ENCODE measurements at places on chromosomes 13 and 19.

DNA sequence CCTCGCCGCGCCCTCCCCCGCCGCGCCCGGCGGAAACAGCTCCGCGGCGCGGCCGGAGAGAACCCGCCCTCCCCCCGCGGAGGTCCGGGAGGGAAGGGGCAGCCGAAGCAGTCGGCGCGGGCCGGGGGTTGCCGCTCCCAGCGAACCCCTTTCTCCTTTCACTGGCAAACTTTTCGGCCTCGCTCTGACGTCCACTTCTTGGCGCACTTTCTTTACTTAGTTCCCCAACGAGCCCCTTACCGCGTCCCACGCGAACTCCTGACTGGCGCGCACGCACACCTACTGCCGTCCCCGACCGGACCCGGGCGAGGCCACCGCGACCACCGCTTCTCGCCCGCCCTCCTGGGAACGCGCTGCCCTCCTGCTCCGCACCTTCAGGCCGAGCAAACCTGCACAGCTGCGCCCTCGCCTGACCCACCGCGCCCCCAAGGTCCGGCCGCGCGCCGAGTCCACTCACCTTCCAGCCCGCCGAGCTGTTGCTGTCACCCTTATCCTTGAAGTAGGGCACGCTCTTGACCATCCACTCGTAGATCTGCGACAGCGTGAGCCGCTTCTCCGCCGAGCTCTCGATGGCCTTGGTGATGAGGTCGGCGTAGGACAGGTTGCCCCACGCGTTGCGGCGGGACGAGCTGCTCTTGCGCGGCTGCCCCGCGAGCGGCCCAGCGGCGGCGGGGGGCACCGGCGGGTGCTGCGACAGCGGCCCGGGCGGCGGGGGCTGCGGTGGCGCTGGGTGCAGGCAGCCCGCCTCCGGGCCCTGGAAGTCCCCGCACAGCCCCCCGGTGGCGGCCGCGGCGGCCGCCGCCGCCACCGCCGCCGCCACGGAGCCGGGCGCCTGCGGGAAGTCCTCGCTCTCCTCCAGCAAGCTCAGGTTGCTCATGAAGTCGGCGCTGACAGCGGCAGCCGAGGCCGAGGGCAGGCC is 1.1 kb downstream of the FOXO1 start:
- peak; percentile 61 for DNase-seq

- DNase-seq: peak; percentile 63
Measured at GRCh38 chr13:75481176-75482069, 546 bp downstream of the TBC1D4 start.

- no peak for DNase-seq
Measured at GRCh38 chr19:36527873-36528193, 238 bp downstream of the ZNF260 start.

DNA sequence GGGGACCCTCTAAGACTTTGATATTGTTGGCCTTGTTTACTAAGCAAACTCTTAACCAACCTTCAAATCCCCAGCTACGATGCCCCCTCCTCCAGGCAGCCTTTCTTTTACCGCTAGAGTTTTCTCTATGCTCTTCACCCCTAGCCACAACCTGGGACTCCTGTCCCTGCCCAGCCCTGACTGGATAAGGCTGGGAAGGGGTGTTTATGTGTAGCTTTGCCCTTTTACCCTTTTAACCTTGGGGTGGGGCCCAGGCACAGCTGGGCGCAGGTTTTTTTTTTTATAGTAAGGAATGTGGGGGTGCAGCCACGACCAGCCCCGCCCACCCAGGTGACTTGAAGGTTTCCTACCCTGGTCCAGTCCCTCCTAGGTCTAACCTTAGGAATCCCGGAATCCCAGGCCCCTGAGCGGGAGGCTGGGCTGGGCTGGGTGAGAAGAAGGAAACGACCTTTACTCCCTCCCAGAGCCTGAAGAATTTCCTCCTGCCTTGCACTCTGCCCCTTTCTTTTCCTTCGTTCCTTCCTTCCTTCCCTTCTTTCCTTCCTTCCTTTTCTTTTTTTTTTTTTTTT is 12.2 kb downstream of the TJP3 start:
- DNase-seq: no peak

- DNase-seq: no peak
Measured at GRCh38 chr19:56071151-56071550, 49.9 kb downstream of the ZNF787 start.

DNA sequence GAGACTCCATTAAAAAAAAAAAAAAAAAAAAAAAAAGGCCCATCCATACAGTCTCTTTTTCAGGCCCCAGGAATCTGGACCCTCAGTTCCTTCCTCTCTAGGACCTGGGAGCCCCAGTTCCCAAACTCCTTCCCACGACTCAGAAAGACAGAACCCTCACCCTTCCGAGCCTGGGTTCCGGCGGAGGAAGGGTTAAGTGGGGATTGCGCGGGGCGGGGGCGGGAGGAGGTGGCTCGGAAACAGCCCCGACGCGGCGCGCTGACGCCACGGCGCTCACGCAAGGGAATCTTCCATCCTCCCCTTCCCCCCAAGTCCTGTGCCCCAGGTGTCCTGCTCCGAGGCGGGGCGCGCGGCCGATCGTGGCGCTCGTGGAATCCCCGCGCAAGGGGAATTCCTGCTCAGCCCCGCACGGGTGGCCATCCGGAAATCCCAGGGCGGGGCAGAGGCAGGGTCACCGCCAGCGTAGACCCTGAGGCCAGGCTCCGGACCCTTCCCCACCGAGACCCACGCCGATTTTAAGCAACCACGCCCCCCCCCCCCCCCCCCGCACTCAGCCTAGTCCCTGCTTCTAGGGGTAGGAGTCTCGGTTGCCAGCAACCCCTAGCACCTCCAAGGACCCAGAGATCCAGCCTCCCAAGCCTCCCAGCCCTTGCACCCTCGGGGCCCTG is 659 bp downstream of the NFKBID start:
- DNase-seq: peak; percentile 44

DNA sequence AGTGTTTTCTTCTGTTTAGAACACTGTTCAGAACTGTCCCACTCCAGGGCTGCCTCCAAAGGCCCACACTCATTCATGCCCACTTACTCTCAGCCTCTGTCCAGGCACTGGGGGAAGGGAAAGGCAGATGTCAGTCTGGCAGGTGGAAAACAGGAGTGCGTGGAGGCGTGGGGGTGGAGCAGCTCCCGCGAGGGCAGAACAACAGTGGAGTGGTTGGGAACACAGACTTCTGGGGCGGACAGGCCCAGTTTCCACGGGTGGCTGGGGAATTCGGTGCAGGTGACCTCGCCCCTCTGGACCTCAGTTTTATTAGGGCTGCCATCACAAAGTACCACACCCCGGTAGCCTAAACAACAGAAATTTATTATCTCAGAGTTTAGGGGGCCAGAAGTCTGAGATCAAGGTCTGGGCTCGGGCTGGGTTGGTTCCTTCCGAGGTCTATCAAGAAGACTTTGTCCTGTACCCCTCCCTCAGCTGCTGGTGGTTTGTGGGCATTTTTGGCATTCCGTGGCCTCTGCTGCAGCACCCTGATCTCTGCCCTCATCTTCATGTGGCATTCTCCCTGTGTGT is 59.7 kb downstream of the SIPA1L3 start:
- DNase-seq: no peak

DNA sequence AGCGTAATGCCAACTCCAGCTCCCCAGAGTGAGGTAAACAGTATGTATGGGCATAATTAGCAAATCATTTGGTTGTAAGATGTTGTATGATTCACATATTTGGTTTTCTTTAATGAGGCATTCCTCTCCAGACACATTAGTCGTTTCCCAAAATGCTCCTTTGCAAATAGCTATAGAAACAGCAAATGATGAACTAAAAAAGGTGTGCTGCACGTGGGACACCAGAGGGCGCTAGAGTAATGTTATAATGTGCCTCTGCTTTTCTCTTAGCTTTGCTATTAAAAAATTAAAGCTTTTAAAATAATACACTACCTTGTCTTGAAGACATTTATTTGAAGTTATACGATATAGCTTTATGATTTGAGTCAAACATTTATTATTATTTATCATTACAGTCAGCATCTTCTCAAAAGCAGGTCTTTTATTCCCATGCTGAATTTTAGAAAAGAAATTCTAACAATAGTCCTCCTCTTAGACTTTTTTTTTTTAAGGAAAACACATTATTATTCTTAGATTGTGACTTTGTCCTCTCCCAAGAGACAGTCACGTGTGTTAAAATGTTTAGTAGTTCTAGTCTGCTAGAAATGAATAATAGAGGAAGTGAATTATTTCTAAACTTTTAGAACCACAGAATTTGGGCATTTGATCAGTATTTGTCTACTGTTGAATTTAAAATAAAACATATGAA is 121.6 kb upstream of the FRY start:
- DNase-seq: peak; percentile 72

DNA sequence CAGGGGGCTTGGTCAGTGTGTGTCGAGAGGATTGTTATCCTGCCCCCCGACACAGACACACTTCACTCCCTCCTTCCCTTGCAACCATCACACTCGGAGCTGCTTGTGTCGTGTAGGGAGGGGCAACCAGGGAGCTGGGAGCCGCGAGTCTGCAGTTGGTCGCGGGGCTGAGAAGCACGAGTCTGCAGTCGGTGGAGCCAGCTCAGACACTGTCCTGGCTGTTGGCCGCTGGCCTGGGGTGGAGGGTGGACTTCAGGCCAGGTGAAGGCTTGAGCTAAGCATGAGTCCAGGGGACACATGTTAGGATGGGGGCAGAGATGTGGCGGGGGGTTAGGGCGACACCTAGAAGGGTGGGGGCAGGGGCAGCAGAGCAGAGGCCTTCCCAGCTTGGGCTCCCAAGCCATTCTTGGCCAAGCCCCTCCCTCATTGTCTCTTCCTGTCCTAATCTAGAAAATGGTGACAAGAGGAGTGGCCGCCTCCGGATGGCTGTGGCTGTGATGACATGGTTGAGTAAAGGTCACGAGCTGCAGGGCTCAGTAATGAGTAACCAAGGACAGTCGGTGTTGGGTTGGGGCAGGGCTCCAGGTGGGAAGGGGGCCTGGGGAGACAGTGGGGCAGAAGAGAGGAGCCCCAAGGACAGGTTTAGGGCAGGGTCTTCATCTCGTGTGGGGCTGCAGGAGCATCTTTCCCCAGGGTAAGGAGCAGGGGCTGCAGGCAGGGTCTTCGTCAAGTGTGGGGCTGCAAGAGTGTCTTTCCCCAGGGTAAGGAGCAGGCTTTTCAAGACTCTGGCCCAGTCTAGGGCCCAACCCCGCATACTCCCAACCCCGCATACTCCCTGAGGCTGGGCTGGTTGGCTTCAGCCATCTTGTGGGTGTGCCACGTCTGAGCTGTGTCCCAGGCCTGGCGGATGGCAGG is 8.6 kb downstream of the PPP5C start:
- no peak for DNase-seq

DNA sequence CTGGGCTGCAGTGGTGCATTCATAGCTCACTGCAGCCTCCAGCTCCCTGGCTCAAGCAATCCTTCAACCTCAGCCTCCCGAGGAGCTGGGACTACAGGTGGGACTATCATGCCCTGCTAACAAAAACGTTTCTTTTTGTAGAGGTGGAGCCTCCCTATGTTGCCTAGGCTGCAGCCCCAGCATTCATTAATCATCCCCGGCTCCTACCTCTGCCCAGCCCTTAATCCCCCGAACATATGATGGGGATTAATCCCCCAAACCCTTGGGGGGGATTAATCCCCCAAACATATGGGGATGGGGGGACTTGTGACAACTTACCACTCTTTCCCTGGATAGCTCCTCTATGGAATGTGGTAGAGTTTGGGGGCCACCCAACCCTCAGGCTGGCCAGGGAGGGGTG is 45.9 kb downstream of the SUGP2 start:
- DNase-seq: no peak

GRCh38 chr13:76293751-76294150 is 592.5 kb downstream of the KCTD12 start:
- DNase-seq: no peak

GRCh38 chr19:48487544-48487943 is 18.4 kb downstream of the CYTH2 start:
- no peak for DNase-seq

GRCh38 chr13:43665388-43665787 is 121.4 kb downstream of the ENOX1 start:
- DNase-seq: no peak

DNA sequence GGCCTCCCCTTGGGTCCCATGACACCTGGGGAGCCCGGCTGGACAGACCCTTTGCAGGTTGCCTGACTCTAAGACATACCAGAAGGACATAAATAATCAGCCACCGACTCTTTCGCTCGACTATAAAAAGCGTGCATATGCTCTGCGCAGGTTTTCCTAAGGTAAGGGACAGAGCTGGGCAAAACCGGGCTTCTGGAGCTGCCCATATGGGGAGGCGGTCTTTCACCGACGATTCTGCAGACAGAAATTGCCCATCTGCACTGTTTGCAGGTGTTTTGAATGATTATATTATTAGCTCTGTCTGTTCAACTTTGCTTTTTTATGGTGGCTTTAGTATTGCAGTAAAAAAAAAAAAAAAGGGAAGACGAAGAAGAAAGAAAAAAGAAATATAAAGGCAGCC is 347.2 kb downstream of the TSHZ3 start:
- DNase-seq: no peak

- no peak for DNase-seq
Measured at GRCh38 chr13:41059456-41060081, 1.7 kb upstream of the WBP4 start.

GRCh38 chr13:110341445-110342244 is 34.6 kb downstream of the COL4A2 start:
- DNase-seq: no peak

GRCh38 chr13:88461272-88462009 is 790.3 kb downstream of the SLITRK5 start:
- no peak for DNase-seq

- DNase-seq: no peak
Measured at GRCh38 chr13:107373551-107373950, 805.6 kb upstream of the ARGLU1 start.

GRCh38 chr19:32866061-32866460 is 3.5 kb downstream of the SLC7A9 start:
- no peak for DNase-seq

DNA sequence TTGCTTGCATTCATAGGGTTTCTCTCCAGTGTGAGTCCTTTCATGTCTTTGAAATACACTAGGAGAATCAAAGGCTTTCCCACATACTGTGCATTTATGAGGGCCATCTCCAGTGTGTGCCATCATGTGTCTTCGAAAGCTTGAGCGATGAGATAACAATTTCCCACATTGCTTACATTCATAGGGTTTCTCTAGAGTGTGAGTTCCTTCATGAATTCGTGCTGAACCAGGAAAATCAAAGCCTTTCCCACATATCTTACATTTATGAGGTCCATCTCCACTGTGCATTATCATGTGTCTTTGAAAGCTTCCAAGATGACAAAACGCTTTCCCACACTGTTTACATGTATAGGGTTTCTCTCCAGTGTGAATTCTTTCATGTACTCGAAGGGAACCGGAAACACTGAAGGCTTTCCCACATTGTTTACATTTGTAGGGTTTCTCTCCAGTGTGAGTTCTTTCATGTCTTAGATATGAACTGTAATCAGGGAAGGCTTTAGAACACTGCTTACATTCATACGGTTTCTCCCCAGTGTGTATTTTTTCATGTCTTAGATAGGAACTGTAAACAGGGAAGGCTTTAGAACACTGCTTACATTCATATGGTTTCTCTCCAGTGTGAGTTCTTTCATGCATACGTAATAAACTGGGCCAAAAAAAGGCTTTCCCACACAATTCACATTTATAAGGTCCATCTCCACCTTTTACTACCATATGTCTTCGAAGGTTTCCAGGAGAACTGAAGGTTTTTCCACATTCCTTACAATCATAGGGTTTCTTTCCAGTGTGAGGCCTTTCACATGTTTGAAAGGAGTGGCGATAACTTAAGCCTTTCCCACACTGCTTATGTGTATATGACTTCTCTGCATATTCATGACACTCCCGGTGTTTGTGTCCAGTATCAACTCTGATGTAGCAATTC is 21.4 kb downstream of the ZNF44 start:
- no peak for DNase-seq
